ENCODE measurements at places on chromosomes 12 and 14.

- no peak for DNase-seq
These were observed 111.9 kb downstream of the SLC41A2 start for GRCh38 chr12:104846056-104846767.

- no peak for DNase-seq
These were observed 97.2 kb downstream of the BCL11B start for GRCh38 chr14:99174770-99175319.

DNA sequence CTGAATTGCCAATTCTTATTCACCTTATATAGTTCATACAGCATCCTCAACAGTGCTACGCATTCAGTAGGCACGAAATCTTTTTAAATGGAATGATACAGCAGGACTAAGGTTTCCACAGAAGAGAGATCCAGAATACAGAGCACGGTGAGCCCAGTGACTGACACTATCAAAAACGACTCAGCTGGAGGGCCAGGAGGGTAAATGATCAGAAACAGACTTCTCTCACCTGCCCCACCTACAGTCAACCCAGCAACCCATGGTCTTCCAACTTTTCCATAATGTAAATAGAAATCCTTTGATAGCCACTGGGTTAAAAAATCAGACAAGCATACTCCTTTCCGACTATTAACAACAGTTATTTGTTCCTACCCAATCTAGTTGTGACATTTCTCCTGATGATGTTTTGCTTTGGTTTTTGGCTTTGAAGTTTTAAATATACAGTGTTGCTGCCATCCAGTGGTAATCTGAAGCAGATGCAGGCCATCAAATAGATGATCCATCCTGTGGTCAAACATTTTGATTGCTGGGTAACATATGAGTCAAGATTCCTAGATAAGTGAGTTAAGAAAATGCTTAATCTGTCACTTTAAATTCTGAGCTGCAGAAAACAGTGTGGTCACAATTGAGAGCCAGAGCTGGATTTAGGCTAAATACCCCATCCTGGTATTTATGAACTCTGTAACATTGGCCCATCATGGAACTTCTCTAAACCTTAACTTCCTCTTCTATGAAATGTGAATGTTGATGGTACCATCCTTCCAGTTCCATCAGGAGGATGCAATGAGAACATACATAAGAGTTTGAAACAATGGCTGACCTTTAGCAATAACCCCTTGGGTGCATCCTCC, 42.0 kb downstream of the GPHB5 start:
- DNase-seq: no peak

DNA sequence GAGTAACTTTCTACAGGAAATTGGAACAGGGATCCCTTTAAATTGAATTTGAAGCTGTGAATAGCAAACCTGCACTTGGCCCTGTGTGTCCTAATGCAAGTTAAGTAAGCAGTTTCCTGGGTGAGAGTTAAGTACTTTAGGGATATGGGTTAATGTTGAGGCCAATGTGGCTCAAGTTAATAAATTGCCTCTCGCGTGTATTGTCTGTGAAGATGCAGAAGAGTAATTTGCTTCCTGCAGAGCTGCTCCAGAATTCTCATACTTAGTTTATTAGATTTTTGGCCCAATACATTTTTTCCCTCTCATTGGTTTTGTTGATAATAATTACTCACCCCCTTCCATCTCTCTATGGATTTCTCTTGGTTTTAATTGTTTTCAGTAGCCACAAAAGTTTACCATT, 86.5 kb downstream of the SLC25A47 start:
- no peak for DNase-seq
